ENCODE measurements at places on chromosomes 13 and 19. TPM values are rescaled to one million over a fixed set of nuclear protein-coding genes. Genes with fewer than 3 reads are reported as not detected.

Gene CLIP3
- total RNA-seq, result 0.95 TPM

Gene YJEFN3
- total RNA-seq, result 4.8 TPM

Gene C5AR1
- 1.4 TPM for total RNA-seq

Gene ZNF540
- total RNA-seq, result 0.15 TPM

Gene ATP1A3
- 5.4 TPM for total RNA-seq

Gene POLR1G
- total RNA-seq, result 52.7 TPM

Gene PLPPR3
- 4.9 TPM for total RNA-seq

Gene CACNG8
- 1.2 TPM for total RNA-seq

Gene FCAR
- total RNA-seq, result not detected

Gene KLK6
- total RNA-seq, result 0.17 TPM

Gene PABPC3
- 0.10 TPM for total RNA-seq

Gene IQCN
- 0.48 TPM for total RNA-seq

Gene USHBP1
- total RNA-seq, result not detected

Gene EBPL
- total RNA-seq, result 74.3 TPM

Gene PRSS57
- not detected for total RNA-seq

Gene ADPRHL1
- 15.5 TPM for total RNA-seq

Gene IZUMO4
- 0.40 TPM for total RNA-seq

Gene ZNF573
- 1.2 TPM for total RNA-seq

Gene RAB20
- 1.4 TPM for total RNA-seq

Gene UBE2M
- total RNA-seq, result 130 TPM

Gene SYCN
- not detected for total RNA-seq

Gene RAB3D
- total RNA-seq, result 3.9 TPM

Gene GRIK5
- 0.72 TPM for total RNA-seq

Gene FXYD7
- total RNA-seq, result not detected

Gene RXFP2
- total RNA-seq, result not detected

Gene TSHZ3
- total RNA-seq, result 3.1 TPM

Gene AXL
- total RNA-seq, result 146 TPM

Gene PNMA8B
- not detected for total RNA-seq

Gene MTUS2
- 0.01 TPM for total RNA-seq

Gene NCAN
- 0.07 TPM for total RNA-seq

Gene DCUN1D2
- 9.7 TPM for total RNA-seq

Gene SIGLEC12
- total RNA-seq, result not detected

Gene CBARP
- 2.3 TPM for total RNA-seq

Data from A549 treated with CORT108297 at 1 μM for 4 hours (cell line).